ENCODE measurements at places on chromosomes 1 and 21.

- DNase-seq = no peak
Measured at GRCh38 chr1:211741788-211742187, 66.4 kb upstream of the NEK2 start.

DNA sequence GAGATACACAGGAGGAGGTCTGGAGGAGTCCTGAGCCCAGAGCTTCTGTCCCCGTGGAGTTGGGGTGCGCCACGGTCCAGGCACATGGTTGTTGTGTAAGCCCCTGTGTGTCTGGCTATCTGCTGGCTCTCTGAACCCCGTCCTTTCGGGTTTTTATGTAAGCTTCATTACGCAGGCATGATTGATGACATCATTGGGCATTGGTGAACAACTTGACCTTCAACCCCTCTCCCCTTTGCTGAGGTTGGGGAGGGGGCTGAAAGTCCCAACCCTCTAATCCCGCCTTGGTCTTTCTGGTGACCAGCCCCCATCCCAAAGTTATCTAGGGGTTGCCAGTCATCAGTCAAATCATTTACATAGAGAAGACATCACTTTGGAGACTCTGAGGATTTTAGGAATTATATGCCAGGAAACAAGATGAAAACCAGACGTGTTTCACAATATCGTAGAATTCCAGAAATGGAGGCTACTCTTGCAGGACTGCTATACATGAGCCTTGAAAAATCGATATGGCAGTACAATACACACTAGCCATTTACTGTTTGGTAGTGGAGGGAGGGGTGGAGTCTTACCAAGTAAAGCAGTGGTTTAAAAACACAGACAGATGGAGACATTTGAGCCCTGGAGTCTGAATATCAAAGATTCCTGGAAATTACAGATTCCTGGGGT lies 69.8 kb upstream of the SCAF4 start:
- DNase-seq = no peak

- DNase-seq = no peak
Measured at GRCh38 chr1:62796221-62796620, 12.3 kb downstream of the ATG4C start.

DNA sequence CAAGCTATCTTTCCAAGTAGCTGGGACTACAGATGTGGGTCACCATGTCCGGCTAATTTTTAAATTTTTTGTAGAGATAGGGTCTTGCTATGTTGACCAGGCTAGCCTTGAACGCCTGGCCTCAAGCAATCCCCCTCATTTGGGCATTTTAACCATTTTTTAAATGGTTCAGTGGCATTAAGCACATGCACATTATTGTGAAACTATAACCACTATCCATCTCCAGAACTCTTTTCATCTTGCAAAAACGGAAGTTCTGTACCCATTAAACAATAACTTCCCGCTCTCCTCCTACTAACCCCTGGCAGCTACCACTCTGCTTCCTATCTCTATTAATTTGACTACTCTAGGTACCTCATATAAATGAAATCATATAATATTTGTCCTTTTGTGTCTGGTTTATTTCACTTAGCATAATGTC lies 4.8 kb upstream of the IL6R start:
- DNase-seq = no peak

- DNase-seq = no peak
Measured at GRCh38 chr1:92478393-92478792, 8.3 kb downstream of the GFI1 start.

- no peak for DNase-seq
Measured at GRCh38 chr21:42319376-42319775, 4.2 kb upstream of the TFF3 start.

- DNase-seq = no peak
Measured at GRCh38 chr1:48627486-48627885, 149.2 kb downstream of the BEND5 start.

DNA sequence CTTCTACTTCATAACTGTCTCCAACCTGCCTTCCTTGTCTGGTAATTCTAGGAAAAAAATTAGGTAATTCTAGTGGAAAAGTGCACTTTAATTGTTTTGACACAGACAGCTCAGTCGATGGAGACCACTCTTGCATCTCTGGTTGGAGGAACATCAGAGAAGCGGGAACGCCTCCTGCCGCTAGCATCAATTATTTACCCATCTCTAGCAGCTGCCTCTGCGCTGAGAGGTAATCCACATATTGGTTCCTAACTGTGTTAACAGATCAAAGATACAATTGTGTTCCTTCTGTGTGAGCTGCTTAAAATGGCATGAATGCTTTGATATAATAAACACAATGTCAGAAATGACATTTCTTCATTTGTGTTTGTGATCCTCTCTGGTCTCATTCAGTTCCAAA lies 33.3 kb downstream of the C2CD2 start:
- DNase-seq = no peak

GRCh38 chr1:93844262-93845045 lies 34.6 kb downstream of the DNTTIP2 start:
- no peak for DNase-seq
